Ovary (tissue), 10 donors: ENCODE measurements at places on chromosomes 12 and 14. TPM values are rescaled to one million over a fixed set of nuclear protein-coding genes. Genes with fewer than 3 reads are reported as not detected.
A peak's percentile ranks its signal among the peaks of the same experiment; 100 is the strongest.

- no peaks in the 10 kb centered on the region for H3K36me3 ChIP-seq
- no peaks in the 10 kb centered on the region for H3K27me3 ChIP-seq
- H3K4me3 ChIP-seq, result no peak overlapping the region
- H3K27ac ChIP-seq, result no peak overlapping the region
These were observed 45.4 kb upstream of the CCDC196 start for GRCh38 chr14:66440801-66441200.

DNA sequence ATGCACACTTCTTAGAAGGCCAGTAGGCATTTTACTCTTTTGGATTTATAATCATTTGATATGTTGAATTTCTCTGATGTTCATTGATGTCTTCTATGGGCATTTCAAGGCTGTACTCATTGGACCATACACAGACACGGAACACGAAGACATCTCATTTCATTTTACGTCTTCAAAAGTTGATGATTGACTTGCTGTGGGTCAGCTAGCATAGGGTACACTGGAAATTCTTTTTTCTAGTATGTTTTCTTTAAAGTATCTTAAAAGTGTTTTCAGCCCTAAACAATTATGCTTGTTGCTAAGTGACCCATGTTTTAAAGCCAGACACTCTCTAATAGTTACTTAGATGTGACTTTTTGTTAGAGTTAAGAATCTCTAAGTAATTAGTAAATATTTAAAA, 16.3 kb downstream of the TRHDE start:
- no peaks in the 10 kb centered on the region for H3K36me3 ChIP-seq
- H3K27ac ChIP-seq, result no peak overlapping the region
- no peak for DNase-seq
- no peak overlapping the region for H3K4me3 ChIP-seq

DNA sequence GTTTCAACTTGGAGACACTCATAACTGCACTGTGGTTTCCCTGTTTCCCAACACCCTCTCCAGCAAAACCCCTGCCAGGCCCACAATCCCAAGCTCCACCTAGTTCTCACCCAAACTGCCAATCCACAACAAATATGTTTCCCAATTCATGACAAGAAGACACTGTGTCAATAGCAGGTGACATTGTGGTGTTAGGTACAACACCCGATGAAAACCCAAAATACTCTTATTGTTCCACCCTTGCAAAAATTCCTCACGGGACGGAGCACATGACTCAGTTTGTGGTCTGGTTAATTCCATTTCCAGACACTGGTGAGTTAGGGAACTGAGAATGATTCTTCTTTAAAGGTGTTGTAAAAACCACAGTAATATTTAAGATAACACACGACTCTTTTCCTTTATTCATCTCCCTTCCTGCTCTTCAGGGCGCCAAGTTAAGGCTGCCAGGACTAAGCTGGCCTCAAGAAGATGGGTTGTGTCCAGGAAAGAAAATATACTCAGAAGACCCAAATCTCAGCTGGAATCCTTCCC, 735.5 kb downstream of the MED13L start:
- no peaks in the 10 kb centered on the region for H3K36me3 ChIP-seq
- no peak overlapping the region for H3K4me3 ChIP-seq
- H3K27ac ChIP-seq, result no peak overlapping the region

DNA sequence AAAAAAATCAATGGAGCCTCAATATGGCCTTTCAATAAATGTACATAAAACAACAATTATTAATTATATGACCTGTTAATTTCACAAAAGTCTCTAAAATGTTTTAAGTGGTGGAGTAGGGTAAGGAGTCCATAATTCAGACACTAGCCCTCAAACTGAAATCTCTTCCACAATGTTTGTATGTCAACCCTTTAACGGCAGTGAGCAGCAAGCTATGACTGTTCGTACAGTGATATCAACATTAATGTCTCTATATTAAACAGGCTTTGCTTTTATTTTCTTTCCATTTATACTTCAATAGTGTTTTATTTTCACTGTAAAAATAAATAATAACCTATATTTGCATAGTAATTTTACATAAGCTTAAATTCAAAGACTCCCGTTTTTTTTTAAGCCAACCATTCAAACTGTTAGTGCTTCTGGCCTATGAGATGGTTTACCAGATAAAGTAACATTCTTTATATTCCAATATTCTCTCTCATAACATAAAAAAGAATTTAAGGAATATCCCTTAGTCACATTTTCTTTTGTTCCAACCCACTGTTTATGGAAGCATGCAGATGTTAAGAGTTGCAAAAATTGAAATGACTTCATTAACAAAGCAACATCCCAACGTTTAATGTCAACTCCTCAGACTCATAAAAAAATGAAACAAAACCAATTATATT, 2.3 kb downstream of the CDK17 start:
- no peaks in the 10 kb centered on the region for H3K27me3 ChIP-seq
- H3K36me3 ChIP-seq, result no peaks in the 10 kb centered on the region
- no peak for DNase-seq

- no peaks in the 10 kb centered on the region for H3K36me3 ChIP-seq
- H3K4me3 ChIP-seq, result peak overlapping the region; percentile 69
- peaks cover 4% of the 10 kb centered on the region for H3K4me1 ChIP-seq
- no peak for DNase-seq
- H3K27me3 ChIP-seq, result no peaks in the 10 kb centered on the region
- no peak overlapping the region for H3K27ac ChIP-seq
These were observed 1.1 kb downstream of the POLR3B start for GRCh38 chr12:106358396-106359241.

DNA sequence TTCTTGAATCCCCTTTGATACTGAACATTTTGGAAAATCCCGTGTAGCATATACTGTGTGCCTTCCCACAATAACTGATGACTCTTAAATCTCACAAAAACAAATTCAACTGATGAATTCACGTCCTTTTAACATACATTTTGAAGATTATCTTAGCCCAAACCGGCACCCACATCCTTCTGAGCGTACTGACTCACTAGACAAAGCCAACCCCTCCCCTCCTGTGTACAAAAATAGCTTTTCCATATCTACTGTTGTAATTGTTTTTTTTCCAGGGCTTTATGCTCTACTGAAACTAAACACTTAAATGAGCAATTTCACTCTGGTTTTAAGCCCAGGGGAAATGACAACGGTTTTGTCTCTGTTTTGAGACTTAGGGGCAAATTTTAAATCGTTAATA, 109.4 kb upstream of the ATF7IP start:
- H3K4me3 ChIP-seq, result no peak overlapping the region
- H3K36me3 ChIP-seq, result no peaks in the 10 kb centered on the region
- no peak for DNase-seq

GRCh38 chr14:36451310-36452065, 68.5 kb downstream of the NKX2-1 start:
- no peaks in the 10 kb centered on the region for H3K4me1 ChIP-seq
- no peak overlapping the region for H3K4me3 ChIP-seq
- H3K36me3 ChIP-seq, result no peaks in the 10 kb centered on the region

- no peaks in the 10 kb centered on the region for H3K36me3 ChIP-seq
- no peaks in the 10 kb centered on the region for H3K27me3 ChIP-seq
- H3K27ac ChIP-seq, result peak overlapping the region; percentile 83
These were observed 43.7 kb downstream of the KDM2B start for GRCh38 chr12:121536899-121537813.

Gene ZNF839
- 6.4 TPM for polyA plus RNA-seq

Gene RTL1
- polyA plus RNA-seq, result 0.08 TPM

Gene TMPRSS12
- not detected for polyA plus RNA-seq

Gene RPGRIP1
- polyA plus RNA-seq, result 0.28 TPM

Gene TMTC1
- 8.1 TPM for polyA plus RNA-seq
